ENCODE measurements at places on chromosomes 2 and 18.

DNA sequence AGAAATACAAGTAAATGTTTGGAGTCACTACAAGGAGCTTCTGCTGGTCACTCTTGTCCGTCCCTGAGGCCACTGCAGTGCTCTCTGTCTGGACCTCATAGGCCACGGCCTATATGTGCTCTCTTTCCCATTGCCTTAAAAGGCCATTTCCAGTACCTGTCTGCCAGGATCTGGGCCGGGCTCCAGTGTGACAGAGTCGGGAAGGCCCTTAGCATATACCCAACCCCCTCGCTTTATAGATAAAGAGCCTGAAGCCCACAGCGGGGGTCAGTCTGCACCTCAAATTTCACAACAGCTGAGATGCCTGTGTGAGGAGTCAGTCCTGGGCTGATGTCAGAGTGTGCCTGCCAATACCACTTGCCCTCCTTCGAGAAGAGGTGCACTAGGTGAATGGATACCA lies 39.9 kb downstream of the ADD2 start:
- DNase-seq = no peak

DNA sequence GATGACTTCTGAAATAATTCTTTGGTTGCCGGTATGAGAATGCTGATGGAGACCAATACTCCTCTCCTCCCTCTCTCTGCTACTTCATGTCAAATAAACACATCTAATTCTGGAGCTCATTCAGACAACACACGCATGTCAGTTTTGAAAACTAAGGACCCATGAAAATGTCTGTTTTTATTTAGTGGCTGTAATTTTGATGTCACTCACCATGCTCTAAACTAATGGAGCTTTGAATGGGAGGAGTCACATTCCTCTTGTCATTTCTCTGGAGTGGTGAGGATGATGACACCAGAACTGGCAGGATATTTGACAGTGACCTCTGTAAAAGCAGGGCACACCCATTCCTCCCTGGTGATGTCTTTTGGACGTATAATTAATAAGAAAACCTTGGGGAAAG lies 163.0 kb downstream of the PHLPP1 start:
- DNase-seq = no peak

DNA sequence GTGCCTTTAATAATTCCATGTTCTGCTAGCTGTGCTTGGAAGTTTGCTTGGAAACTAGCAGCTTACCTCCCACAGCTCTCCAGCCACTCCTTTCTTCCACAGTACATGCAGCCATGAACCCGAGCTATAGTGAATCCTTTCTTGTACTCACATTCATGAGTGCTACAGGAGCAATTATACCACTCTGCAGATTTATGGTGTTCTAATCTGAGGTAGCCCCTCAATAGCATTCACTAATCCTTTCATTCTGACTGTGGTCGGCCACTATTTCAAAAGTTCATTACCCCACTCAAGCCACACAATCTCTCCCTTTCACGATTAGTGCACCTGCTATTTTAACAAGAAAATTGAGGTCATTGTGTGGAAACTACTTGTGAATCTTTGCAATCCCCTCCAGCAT lies 53.2 kb downstream of the CSRNP3 start:
- no peak for DNase-seq

GRCh38 chr2:65319072-65319673 lies 91.5 kb downstream of the ACTR2 start:
- no peak for DNase-seq

- DNase-seq = no peak
Measured at GRCh38 chr2:108404784-108405397, 27.1 kb downstream of the SULT1C4 start.

DNA sequence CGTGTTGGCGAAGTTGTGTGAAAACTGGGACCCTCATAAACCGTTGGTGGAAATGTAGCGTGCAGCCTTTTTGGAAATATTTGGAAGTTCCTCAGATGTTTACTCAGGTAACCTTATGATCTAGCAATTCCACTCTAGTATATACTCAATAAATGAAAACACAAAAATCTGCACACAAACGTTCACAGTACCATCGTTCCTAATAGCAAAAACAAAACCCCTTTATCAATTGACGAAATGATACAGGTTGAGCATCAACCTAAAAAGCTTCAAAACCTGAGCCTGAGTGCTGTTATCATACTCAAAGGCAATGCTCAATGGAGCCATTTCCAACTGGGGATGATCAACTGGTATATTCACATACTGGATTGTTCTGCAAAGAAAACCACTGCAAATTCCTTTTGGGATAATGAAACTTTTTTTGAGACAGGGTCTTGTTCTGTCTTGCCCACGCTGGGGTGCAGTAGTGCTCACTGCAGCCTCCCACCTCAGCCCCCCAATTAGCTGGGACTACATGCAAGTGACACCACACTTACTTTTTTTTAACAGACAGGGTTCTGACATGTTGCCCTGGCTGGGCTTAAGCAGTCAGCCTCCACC lies 777 bp upstream of the C18orf32 start:
- DNase-seq = no peak

- no peak for DNase-seq
Measured at GRCh38 chr2:126946318-126947102, 47.8 kb downstream of the TEX51 start.

Data from hematopoietic multipotent progenitor cell treated with erythropoietin and hydrocortisone succinate and interleukin-3 and kit ligand, for 4 days (in vitro differentiated cells).